ENCODE measurements at places on chromosomes 2 and 18. TPM values are rescaled to one million over a fixed set of nuclear protein-coding genes. Genes with fewer than 3 reads are reported as not detected.

DNA sequence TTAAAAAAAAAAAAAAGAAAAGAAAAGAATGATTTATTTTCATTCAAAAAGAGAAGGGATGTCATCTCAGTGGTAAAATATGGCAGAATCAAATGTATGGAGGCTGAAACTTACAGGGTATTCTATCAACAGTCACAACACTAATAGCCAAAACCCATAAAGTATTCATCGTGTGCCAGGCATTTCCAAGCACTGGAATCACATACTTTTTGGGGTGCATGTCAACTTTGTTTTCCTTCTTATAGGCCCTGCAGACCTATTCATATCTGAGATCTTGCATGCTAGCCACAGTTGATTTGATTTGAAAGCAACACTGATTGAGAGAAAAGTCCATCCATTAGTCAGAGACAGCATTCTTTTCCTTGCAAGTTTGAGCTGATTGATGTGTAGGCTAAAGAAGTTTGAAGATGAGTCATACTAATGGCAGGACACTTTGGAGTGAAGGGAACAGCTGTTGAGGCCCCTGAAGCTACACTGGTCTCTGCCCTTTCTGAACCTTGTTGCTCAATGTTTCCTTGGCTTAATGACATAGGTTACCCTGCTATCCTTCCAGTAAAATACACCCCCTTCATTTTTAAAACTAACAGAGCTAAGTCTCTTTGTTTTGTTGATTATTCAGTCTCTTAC lies 22.0 kb downstream of the KATNAL2 start:
- DNase-seq = no peak

- DNase-seq = no peak
Measured at GRCh38 chr2:46878886-46879285, 36.7 kb downstream of the MCFD2 start.

GRCh38 chr2:190628591-190629319 lies 20.1 kb upstream of the NAB1 start:
- no peak for DNase-seq

GRCh38 chr2:76159042-76159648 lies 448.4 kb upstream of the GCFC2 start:
- no peak for DNase-seq

GRCh38 chr18:39702888-39703287 lies 2137.3 kb upstream of the CELF4 start:
- DNase-seq = no peak

Gene VSNL1
- polyA plus RNA-seq = 6.1 TPM

Gene UGT1A3
- polyA plus RNA-seq = not detected

Gene ASB18
- not detected for polyA plus RNA-seq
